ENCODE measurements at places on chromosomes 5 and 9.

DNA sequence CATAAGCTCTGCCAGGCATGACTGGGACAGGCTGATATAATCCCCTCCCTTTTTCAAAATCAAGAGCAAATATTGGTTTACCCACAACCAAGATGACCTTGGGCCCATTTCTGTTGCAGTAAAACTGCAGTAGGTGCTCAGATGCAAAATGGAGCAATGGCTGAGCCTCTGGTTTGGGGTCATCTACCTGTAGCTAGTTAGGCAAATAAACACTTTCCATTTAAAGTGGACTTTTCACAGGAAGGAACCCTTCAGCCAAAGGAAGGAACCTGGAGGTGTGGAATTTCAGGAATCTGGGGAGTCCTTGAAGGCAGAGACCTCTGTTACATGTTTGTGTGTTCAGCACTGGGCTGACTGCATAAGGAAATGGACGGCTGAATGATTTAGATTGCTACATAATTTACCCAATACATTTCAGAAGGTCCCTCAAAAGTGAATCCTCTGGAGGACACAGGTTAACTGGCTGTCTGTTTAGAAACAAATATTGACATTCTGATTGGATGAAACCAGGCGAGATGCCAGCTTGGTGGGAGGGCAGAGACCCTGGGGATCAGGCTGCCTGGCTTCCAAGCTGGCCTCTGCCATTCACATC, 170.1 kb upstream of the ZNF618 start:
- DNase-seq: no peak

DNA sequence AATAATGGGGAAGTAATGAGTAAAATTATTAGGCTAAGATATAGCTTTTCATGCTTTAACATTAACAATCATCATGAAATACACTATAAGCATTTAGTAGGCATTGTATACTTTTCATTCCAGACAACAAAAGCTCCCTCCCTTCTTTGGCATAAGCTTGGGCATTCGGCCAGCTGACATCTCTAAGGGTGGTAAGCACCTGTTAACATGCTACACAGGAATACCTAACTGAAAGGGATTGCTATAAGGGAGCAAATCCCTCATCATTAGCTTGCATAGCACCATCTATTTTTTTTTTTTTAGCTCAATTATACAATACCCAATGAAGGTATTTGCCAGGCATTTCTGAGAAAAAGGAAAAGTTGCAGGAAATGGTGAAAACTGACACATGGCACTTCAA, 16.6 kb downstream of the STRBP start:
- no peak for DNase-seq

DNA sequence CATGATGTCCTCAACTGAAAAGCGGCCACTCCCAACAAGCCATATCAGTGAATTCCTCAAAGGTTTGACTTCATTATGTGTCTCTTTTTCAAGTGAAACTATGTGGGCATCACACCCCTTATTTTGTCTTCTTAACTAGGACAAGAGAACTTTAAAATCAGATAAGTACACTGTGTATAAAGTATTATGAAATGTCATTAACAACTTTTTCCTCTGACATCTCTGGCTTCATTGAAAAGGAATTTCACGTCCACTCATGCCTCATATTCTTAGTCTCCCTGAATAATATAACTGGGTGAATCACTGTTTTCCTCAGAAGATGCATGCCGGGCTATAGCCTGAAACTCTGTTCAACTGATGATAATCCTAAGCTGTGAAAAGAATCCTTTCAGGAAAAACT, 415.8 kb downstream of the ACTL7B start:
- DNase-seq: no peak

DNA sequence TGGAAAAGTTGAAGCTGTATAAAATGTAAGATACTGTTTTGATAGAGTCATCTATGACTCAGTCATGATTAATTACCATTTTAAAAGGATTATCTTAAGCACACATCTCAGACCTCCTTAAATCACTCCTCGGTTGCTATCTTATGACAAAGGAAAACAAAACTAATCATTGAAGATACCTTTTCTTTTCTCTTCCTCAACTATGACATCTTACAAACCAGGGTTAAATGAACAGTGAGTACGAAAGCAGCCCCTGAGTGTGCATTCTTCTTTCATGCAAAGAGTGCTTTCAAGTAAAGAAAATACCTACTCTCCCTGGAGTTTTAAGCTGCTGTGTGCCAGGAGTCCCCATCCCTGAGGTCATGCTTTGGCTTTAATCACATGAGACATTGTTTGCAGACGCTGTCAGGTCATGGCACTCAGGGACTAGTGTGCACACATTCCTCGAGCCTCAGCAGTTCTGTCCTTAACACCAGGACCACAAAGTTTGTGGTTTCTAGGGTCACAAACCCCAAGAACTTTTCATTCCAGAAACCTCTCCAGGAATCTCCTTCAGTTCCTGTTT, 86.7 kb upstream of the ICE1 start:
- DNase-seq: no peak

DNA sequence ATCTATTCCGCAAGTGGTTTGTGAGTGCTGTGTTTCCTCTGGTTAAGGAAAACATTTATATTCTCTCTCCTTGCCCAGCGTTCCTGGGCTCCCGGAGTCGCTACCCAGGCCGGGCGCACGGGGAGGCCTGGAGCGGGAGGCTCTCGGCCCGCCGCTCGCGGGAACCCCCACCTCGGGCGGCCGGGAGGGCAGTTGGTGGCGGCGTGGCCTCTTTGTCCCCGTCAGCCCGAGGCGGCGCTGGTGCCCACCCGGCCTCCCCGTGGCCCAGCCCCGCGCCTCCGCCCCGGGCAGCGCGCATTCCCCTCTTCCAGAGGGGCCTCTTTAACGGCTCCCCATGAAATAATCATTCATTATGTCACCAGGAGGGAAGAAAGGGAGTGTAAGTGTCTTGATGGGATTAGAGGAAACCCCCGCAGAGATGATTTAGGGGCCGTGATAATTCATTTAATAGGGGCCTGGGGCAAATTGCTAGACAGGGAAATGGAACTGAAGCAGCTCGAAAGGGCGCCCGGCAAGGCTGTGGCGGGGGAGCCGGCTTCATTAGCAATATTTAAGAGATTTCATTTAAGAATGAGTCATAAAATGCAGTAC, 181.9 kb upstream of the TBCA start:
- DNase-seq: no peak

- no peak for DNase-seq
Observed at GRCh38 chr5:169837686-169838085, 142.6 kb downstream of the INSYN2B start.

- DNase-seq: no peak
Observed at GRCh38 chr9:36854034-36854433, 180.0 kb downstream of the PAX5 start.

DNA sequence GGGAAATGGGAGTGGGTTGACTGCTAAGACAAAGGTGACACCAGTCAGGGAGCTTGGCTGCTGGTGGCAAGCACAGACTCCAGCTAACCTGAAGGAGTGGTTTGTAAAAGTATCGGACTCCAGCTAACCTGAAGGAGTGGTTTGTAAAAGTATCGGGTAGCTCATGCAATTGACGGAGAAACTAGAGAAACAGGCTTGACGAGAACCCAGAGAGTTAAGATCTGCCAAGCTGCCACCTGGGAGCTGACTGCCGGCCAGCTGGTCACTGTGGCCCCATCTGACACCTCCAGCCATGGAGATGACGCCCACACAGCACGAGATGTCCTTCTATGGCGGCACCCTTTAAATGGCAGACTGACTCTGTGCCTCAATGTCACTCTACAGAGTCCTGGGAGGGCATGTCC, 28.3 kb upstream of the CRB2 start:
- no peak for DNase-seq

DNA sequence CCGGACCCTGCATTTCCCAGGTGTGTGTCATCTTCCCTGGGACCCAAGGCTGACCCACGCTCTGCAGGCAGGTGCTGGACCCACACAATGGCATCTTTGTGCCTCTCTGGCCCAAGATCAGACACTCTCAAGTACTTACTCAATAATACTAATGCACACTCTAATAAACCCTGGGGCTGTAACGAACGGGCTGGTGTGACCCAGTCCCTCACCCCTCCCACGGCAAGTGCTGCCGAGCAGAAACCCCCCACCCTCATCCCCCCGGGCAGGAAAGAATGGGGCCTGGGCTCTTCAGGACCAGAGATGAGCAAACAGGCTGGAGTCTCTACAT, 1.1 kb upstream of the OBP2B start:
- DNase-seq: no peak

- no peak for DNase-seq
Observed at GRCh38 chr5:131641494-131641893, 6.5 kb upstream of the RAPGEF6 start.

DNA sequence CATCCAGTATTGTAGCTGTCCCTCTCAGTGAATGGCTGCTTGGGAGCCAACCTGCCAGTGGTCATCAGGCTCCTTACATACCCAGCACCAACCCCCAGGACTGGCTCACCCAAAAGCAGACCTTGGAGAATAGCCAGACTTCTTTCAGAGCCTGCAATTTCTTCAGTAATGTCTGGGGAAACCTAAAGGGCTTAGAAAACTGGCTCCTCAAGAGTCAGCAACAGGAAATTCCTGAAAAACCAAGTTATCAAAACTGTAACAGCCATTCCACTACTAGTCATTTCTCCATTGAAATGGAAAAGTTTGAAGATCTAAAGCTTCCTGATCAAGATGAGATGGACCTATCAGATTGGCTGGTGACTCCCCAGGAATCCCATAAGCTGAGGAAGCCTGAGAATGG, 12.3 kb upstream of the STING1 start:
- DNase-seq: no peak

DNA sequence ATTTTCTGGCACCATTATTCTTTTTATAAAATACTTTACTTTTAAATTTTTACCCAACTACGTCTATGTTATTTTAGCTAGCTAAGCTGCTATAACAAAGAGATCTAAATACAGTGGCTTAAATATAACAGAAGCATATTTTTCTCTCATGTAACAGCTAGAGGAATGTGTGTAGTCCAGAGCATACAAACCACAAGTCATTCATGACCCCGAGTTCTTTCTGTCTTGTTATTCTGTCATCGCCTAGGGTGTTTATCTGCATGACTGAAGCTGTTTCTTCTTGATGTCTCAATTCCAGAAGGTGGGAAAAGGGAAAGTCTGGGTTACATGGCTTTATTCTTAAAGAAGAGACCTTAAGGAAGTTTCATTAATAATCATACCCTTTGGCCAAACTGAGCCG, 136.9 kb upstream of the RFX3 start:
- DNase-seq: no peak

DNA sequence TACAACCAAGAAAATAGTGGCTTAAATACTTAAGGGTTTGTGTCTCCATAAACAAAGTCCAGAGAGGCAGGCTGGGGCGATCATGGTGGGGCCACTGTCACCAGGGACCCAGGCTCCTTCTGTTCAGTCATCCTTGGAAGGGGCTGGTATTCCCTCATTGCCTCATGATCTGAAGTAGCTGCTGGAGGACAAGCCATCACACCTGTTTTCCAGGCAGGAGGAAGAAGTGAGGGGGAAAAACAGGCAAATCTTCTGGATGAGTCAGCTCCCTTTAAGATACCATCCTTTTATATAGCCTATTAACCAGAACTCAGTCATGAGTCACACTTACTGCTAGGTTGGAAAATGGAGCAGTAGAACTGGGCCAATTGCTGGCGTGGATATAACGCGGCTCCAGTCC, 92.3 kb downstream of the DAP start:
- DNase-seq: no peak

GRCh38 chr5:116763987-116764866, 189.6 kb upstream of the SEMA6A start:
- no peak for DNase-seq

GRCh38 chr9:87464110-87464991, 33.3 kb upstream of the DAPK1 start:
- DNase-seq: no peak

- DNase-seq: peak; percentile 39
Observed at GRCh38 chr5:139711067-139711905, 63.1 kb downstream of the CXXC5 start.

- DNase-seq: no peak
Observed at GRCh38 chr5:60026161-60026560, 132.6 kb upstream of the PDE4D start.

- no peak for DNase-seq
Observed at GRCh38 chr9:90637626-90638025, 5.0 kb downstream of the DIRAS2 start.

DNA sequence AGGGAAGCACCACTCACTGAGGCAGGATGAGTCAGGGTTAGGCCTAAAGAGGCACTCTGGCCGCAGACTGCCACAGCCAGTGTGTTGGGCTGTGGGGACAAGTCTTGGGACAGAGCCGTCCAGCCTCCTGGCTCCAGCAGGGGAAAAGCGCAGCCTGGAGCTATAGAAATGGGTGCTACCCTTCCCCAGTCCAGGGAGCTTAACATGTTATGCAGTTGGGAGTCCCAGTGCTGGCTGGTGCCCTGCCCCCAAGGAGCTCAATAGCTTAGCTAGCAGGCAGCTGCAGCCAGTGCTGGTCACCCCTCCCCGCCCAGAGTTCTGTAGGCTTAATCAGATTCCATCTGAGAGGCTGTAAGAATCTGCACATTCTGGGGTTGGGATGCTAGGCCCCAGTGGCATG, 399.6 kb upstream of the TUSC1 start:
- no peak for DNase-seq

DNA sequence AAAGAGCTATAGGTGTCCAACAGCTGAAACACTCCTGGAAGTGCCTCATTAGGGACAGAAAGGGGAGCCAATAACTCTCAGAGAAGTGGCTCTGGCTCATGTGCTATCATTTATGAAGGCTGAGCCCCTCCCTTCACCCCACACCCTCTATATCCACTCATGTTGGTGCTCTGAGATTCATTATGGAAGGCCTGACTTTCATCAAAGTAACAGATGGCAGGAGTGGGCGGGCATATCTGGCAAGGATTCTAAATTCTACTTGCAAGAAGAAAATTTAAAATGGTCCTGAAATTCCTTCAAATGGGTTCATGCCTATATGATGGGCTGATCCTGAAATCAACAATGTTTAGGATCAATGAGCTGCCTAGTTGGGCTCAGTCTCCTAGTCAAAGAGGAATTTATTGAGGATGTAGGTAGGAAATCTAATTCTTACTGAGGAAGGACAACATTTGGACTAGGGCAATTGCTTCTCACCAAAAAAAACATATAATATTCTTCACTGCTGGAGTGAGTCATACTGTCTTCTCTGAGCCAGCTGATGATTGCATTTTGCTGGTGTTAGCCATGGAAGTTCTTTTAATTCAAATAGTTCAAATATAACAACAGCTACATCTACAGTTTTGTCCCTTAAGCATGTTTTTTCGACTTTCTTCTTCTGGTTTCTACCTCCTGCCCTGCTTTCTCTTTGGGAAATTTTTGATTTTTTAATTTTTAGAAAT, 23.5 kb downstream of the NMRK1 start:
- DNase-seq: no peak
